ENCODE measurements at places on chromosomes 1 and 21.

DNA sequence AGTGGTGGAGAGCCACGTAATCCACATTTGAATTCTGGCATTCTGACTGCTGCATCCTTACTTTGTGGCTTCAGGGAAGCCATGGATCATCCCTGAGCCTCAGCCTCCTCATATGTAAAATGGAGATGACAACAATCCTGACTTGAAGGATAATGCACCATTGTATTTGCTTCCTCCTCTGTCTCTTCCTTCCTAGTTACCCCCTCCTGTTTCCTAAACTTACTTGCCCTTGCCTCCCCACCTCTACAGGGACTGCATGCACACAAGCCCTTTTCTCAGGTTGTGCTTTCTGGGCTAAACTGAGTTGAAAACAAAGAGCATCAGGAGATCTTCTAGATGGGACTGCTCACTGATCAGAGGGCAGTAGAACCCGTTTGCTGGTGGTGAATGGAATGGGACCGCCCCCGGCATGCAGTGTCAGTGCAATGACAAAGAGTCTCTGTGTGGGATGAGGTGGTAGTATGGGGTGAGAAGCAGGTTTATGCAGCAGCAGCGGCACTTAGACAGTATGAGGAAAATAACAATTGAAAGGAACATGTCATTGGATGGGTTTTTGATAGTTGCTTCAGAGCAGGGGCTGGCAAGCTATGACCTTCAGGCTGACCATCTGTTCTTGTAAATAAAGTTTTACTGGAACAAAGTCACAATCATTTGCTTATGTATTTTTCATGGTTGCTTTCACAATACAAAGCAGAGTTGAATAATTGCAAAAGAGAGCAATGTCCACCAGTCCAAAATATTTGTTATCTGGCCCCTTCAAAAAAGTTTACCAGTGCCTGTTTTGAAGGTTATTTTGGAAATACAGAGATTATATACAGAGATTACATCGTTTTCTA, 6.1 kb upstream of the ADAMTS1 start:
- no peak for DNase-seq

- DNase-seq: no peak
Measured at GRCh38 chr1:49240709-49241221, 464.1 kb upstream of the BEND5 start.

DNA sequence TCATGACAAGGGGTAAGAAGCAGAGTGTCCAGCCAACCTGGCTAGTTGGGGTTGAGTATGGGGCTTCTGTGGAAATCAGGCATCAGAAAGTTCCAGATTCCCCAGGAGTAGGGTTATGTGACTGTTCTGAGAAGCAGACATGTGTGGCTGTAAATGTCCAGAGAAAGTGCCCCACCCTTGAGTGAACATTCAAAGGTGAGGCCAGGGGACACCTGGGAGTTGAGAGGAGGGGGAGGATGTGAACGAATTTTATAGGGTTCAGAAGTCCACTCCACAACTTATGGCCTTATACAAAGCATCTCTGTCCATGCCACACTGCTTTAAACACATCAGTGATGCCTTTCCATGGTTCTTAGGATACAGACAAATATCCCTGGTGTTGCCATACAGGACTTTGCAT, 133.3 kb downstream of the IGSF21 start:
- DNase-seq: no peak

DNA sequence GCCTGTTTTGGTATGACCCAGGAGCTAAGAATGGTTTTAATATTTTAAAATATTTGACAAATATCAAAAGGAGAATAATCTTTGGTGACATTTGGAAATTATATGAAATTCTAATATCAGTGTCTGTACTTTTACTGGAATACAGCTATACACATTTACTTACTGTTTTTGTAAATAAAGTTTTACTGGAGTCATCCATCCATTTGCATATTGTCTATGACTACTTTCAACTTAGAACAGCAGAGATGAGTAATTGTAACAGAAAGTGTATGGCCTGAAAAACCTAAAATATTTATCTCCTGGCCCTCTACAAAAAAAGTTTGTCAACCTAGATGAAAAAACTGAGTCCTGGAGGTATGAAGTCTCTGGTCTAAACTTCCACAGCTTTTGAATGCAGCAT, 5.8 kb upstream of the MAP3K7CL start:
- DNase-seq: no peak

DNA sequence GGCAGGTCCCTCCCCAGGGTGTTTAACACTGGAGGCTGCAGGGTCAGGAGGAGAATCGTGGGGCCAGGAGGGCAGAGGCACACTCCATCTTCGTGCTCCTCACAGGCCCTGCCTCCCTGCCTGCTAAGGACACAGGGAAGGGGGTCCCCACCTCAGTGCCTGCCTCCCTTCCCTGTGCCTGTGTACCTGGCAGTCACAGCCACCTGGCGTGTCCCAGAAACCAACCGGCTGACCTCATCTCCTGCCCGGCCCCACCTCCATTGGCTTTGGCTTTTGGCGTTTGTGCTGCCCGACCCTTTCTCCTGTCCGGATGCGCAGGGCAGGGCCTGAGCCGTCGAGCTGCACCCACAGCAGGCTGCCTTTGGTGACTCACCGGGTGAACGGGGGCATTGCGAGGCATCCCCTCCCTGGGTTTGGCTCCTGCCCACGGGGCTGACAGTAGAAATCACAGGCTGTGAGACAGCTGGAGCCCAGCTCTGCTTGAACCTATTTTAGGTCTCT, 623 bp upstream of the BGLAP start:
- DNase-seq: peak; percentile 57

GRCh38 chr1:31707711-31708110, 3.9 kb upstream of the COL16A1 start:
- DNase-seq: peak; percentile 73

- DNase-seq: peak; percentile 67
Measured at GRCh38 chr1:76868154-76868882, 1.0 kb downstream of the ST6GALNAC5 start.

GRCh38 chr1:197440715-197441114, 172.7 kb downstream of the CRB1 start:
- DNase-seq: no peak

Measured in GM03348 (cell line).